ENCODE measurements at places on chromosomes 5 and 9.

GRCh38 chr9:121782514-121783110 is 131.2 kb downstream of the DAB2IP start:
- no peak for DNase-seq

DNA sequence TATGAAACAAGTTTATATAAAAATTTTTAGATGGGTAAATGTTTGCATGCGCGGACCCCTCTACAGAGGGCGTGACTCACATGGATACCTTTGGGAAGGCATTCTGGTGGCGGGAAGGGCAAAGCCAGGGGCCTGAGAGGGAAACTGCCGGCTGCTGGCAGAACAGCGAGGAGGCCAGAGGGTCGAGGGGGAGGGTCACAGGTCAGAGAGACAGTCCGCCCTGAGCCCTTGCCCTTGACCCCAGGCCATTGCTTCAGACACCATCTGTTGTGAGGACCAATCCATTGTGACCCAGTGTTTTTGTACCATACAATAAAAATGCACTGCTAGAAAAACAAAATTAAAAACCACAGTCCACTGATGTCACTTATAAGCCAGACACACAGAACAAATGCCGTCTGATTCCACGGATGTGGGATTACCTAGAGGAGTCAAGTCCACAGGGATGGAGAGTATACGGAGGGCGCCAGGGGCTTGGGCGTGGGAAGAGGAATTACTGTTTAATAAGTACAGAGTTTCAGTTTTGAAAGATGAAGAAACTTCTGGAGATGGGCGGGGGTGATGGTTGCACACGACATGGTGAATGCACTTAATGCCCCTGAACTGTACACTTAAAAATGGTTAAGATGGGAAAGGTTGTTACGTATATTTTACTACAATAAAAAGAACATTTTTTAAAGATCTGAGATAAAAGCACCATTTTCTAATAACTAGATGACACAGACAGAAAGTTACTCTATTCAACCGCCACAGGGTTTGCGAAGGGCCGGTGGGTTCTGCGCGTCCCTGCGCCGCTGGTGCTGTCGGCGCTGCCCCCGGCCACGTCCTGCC is 12.0 kb downstream of the BTNL9 start:
- no peak for DNase-seq

DNA sequence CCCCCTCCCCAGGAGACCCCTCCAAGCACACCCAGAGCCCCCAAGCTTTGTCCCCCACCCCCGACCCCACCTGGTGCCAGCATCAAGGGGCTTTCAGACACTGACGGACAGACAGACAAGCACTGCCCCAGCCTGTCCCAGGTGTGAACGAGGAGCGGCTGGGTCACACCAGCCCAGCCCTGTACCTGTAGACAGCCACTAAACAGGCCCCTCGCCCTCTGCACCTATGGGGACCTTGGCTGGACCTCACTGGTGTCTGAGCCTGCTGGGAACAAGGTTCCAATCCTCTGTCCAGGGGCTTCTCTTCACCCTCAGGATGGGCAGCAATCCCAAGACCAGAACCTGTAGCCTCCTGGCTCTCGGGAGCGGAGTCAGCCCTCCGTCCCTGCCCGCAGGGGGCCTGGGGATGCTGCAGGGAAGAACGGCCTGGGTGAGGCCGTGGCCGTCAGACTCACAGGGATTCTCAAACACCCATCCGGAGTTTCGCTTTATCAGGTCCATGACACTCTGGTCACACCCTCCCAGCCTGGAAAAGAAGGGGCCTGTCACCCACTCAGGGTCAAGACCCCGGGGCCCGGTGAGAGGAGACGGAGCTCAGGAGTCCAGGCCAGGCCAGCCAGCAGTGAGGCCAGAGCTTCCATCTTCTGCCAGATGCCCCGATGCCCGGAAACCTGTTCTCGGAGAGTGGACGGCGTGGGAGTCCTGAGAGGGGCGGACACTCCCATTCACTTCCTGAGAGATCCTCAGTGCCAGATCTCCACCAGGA is 2.8 kb downstream of the LCN6 start:
- no peak for DNase-seq

DNA sequence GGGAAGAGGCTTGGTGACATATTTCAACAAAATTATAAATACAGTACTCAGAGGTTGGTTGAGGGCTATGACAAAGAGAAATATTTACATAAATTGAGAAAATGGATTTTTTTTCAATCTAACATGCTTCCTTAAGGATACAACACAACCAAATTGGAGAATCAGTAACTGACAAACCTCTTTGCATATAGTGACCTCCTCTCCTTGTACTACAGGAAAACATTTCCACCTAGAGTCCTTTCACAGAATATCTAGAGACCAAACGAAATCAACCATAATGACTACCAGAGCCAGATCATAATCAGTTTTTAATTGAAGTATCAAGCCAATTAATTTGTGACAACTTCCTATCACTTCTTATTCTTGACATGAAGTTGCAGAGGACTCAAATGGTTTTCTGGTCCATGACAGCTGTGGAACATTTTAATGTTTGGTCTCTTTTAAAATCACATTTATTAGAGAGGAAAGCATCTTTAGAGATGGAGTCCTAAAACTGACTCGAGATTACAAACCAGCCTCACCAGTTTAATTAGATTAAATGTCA is 1636.5 kb upstream of the C9orf72 start:
- DNase-seq, result no peak

GRCh38 chr5:16539169-16539666 is 73.6 kb upstream of the ZNF622 start:
- DNase-seq, result peak; percentile 95

DNA sequence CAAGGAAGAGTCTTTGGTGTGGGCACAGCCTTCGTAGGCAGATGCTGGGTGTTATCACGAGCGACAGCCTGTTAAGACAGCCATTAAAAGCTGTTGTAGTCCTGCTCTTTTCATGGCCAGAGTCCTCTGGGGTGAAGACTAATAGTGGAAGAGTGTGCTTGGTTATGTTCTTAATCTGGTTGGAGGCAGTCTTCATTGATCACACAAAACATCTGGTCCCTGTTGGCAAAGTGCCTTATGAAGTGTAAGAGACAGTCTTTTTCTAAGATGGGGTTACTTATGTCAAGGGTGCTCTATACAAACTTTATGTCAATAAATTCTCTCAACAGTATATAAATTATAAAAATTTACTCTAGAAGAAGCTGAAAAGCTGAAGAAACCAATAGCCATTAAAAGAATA is 280.4 kb downstream of the CAAP1 start:
- DNase-seq, result no peak

- peak; percentile 42 for DNase-seq
Measured at GRCh38 chr9:85522459-85523092, 219.2 kb downstream of the AGTPBP1 start.

GRCh38 chr9:99358668-99359067 is 136.6 kb downstream of the SEC61B start:
- no peak for DNase-seq

DNA sequence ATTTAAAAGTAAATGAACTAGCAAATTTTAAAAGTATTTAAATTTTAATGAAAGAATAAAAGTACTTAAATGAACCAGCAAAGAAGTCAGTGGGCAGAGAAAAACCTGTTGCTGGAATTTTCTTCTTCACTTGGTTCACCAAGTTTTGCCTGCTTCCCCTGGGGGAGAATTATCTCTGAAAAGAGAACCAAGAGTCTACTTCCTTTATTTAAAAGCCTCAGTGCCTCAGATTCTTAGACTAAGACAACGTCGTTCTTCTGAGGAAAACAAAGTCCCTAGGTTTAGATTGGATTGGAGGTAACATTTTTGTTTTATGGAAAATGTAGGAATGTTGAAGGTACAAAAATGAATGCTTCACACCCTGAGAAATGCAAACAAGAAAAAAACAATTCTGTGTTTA is 7.4 kb upstream of the KLF4 start:
- no peak for DNase-seq

- DNase-seq, result no peak
Measured at GRCh38 chr9:133733796-133734533, 4.2 kb downstream of the SARDH start.

DNA sequence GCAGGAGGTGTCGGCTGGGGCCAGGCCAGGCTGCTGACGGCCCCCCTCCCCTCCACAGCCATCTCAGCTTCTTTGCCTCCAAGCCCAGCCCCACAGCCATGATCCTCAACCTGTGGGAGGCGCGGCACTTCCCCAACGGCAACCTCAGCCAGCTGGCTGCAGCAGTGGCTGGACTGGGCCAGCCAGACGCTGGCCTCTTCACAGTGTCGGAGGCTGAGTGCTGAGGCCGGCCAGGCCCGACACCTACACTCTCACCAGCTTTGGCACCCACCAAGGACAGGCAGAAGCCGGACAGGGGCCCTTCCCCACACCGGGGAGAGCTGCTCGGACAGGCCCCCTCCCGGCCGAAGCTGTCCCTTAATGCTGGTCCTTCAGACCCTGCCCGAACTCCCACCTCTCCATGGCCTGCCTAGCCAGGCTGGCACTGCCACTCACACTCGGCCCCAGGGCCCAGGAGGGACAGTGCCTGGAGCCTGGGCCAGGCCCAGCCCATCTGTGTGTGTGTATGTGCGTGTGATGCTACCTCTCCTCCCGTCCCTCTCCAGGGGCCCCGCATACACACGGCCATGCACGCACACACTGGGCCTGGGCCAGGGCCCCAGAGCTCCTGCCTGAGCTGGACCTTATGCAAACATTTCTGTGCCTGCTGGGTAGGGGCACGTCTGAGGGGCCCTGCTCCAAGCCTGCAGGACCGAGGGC is 19.3 kb downstream of the HK3 start:
- no peak for DNase-seq

- peak; percentile 98 for DNase-seq
Measured at GRCh38 chr9:87793292-87793691, 67.4 kb downstream of the CTSL start.

DNA sequence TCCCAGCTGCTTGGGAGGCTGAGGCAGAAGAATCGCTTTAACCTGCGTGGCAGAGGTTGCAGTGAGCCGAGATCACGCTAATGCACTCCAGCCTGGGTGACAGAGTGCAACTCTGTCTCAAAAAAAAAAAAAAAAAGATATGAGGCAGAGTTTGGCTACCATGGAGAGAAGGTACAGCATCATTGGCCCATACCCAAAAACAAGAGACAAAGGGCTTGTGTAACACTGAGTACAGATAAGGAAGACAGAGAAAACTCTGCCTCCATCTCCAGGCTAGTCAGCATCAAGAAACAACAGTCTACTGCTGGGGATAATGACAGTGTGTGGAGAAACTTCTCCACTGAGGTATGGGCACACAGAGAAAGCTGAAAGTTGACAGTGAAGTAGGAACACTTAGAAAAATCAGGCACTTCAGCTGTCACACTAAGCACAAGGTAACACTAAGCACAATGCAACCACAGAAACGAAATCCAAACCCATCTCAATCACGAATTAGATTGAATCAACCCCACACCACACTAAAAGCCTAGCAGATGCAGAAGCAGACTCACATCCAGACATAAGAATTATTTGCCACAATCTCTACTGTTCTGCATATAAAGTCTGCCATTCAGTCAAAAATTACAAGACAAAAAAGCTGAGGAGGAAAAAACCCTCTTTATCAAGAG is 10.5 kb downstream of the PJA2 start:
- DNase-seq, result peak; percentile 47

GRCh38 chr5:77329664-77330430 is 119.4 kb downstream of the PDE8B start:
- DNase-seq, result peak; percentile 25

GRCh38 chr5:53302529-53302928 is 177.9 kb upstream of the FST start:
- DNase-seq, result peak; percentile 57

DNA sequence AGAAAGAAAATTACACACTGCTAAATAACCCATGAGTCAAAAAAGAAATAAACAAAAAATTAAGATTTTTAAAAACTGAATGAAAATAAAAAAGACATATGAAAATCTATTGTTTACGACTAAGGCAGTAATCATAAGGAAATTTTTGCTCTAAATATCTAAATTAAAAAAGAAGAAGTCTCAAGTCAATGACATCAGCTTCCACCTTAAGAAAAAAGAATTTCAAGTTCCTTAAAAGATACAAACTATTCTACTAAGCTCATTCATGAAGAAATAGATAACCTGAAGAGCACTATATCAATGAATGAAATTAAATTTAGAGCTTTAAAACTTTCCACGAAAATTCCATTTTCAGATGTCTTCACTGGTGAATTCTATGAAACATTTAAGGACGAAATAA is 15.7 kb upstream of the STARD4 start:
- DNase-seq, result no peak

DNA sequence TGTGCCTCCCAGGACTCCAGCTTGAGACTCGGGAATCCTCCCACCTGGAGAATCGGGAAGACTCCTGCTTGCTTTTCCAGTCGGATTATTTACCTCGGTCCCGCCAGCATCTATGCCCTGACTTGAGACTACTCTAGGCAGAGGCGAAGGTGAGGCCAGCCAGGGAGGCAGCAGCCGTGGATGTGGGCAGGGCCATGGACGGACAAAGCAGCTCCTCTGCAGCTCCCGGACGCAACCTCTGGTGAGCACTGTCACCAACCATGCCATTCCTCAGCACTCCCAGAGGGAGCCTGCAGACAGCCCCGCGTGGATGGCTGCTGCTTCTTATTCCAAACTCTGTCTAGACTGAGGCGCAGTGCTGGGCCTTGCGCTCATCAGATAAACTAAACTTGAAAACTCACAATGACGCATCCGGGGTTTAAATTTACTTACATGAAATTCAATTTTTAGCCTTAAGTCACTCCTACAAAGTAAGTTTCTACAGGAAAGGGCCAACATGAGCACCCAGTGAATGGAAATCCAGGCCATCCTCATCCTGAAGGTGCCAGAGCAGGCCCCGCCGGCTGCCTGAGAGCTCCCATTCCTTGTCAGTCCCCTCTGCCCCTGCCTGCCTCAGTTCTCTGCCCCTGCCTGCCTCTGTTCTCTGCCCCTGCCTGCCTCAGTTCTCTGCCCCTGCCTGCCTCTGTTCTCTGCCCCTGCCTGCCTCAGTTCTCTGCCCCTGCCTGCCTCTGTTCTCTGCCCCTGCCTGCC is 17.8 kb downstream of the MED10 start:
- no peak for DNase-seq

DNA sequence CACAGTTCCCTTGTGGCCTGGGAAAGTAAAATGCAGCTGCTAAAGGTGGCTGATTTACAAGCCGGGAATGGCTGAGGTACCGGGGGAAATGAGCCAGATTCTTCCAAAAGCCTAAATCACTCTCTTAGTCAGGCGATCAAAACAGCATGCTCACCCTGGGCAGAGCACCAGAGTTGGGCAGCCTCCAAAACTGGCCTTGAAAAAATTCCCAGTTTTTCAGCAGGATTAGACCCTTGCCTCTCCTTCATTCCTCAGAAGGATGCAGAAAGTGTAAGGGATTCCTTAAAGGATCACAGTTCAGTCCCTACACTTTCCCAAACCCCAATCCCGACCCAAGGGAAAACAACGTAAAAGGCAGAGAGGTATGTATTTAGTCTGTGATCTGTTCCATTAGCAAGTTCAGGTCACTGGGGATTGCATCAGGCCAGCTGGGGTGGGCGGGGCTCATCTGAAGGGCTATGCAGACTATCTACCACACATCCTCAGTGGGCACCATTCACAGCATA is 16.9 kb downstream of the TMEM174 start:
- peak; percentile 66 for DNase-seq

- DNase-seq, result no peak
Measured at GRCh38 chr5:154329062-154329461, 116.7 kb upstream of the SAP30L start.

GRCh38 chr9:4353236-4353635 is 53.4 kb upstream of the GLIS3 start:
- no peak for DNase-seq

GRCh38 chr9:8728910-8729309 is 929.3 kb upstream of the DMAC1 start:
- no peak for DNase-seq
